AG08396 (cell line): ENCODE measurements at places on chromosomes 1 and 21.

DNA sequence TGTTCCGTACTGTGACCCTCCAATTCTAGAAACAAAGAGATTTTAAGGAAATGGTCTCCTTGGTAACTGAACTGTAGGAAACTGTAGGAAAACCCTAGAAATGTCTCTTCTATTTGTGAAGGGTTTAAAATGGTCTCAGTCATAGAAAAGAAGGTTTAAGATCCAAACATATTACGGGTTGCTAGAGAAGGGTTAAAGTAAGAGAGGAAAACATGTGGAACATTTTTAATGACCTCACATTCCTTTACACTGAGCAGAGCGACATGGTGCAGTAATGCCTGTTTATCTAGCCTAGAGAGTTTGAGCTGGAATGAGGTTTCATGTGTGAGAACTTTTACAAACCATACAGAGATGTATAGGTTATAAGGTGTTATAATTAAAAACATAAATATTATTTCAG, 36.9 kb upstream of the C1orf105 start:
- DNase-seq, result peak; percentile 39

DNA sequence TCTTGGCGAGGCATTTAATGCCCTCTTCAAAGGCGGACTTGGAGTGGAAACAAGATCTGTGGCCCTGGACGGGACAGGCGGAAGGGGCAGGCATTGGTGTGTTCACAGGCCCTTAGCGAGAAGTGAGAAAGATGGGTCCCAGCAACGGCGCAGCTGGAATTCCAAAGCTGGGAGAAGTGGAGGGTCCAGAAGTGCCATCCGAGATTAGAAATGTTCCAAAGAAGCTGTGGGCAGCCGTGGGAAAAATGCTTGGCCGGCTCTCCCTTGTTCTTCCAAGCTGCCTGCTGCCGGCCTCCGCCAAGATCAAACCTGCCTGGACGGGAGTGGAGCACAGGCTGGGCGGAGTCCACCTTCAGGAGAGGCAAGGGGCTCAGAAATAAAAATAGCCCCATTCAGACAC, 69.4 kb upstream of the ACTRT2 start:
- DNase-seq, result no peak

- DNase-seq, result no peak
Measured at GRCh38 chr1:168091720-168092550, 44.8 kb downstream of the GPR161 start.

- DNase-seq, result peak; percentile 54
Measured at GRCh38 chr1:51768971-51769588, 109.4 kb downstream of the NRDC start.

- DNase-seq, result peak; percentile 59
Measured at GRCh38 chr1:91537281-91537986, 36.8 kb downstream of the CDC7 start.

GRCh38 chr1:153509729-153510354, 25.9 kb downstream of the S100A6 start:
- DNase-seq, result peak; percentile 37

DNA sequence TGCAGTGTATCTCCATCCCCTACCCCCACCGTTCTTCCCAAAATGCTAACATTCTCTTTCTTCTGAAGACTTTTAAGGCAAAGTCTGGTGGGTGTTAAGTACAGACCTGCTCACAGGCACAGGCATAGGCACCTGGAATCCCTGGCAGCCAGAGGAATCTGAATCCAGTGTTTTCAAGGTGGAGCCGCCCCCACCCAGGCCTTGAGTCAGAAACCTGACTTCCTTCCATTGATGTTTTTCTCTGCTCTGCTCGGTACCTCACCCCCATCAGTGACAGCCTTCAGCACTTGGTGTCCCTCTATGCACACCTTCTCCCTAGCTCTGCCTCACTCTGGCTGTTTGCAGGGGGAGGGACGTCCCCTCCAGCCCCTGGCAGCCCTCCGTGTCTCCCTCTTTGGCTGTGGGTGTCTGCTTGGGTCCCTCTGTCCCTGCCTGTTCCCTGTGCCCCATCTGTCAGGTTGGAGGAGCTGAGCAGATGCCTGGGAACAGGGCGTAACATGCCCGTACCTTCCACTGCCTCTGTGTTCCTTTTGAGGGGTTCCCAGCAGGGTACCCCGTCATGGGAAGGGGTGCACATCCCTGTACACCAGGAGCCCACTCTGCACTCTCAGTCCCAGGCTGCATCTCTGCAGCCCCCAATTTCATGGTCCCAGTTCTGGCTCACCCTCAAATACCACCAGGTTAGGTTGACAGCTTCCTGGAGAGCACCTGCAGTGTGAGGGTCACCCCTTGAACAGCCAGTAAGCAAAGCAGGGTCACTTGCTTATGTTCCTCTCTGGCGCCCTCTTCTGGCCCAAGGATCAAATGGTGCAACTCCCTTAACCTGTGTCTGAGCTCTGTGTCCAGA, 6.7 kb downstream of the NCDN start:
- DNase-seq, result peak; percentile 86

- no peak for DNase-seq
Measured at GRCh38 chr1:101971304-101971703, 25.4 kb downstream of the OLFM3 start.

DNA sequence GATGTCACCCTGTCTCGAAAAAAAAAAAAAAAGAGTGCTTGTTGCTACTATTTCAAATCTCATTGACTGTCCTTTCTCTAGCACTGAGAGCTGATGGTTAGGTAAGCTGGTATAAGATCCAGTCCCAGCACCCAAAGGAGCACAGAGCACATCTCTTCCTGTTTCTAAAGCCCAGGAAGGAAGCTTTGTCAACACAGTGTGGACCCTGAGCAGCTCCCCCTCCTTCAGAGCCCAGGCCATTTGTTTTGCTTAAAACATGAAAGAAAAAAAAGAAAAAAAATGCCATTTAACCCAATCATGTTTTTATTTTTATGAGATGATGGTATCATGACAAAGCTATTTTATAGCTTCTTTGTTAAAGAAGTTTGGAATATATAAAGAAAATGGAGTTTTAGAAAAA, 184.1 kb upstream of the DUSP10 start:
- no peak for DNase-seq

GRCh38 chr21:38869196-38869595, 63.5 kb downstream of the ETS2 start:
- DNase-seq, result no peak

GRCh38 chr1:42964044-42964812, 5.6 kb upstream of the SLC2A1 start:
- DNase-seq, result no peak

GRCh38 chr1:175072099-175072951, 4.7 kb downstream of the TNN start:
- peak; percentile 69 for DNase-seq

- no peak for DNase-seq
Measured at GRCh38 chr1:21118167-21118566, 58.5 kb downstream of the EIF4G3 start.

- no peak for DNase-seq
Measured at GRCh38 chr1:3478187-3478586, 23.7 kb downstream of the ARHGEF16 start.

GRCh38 chr1:21510113-21510493, 880 bp downstream of the ALPL start:
- DNase-seq, result no peak

GRCh38 chr1:165885305-165885694, 57.9 kb downstream of the UCK2 start:
- DNase-seq, result no peak
